Breast epithelium (tissue), 4 donors: ENCODE measurements at places on chromosomes 2 and 18. TPM values are rescaled to one million over a fixed set of nuclear protein-coding genes. Genes with fewer than 3 reads are reported as not detected.

DNA sequence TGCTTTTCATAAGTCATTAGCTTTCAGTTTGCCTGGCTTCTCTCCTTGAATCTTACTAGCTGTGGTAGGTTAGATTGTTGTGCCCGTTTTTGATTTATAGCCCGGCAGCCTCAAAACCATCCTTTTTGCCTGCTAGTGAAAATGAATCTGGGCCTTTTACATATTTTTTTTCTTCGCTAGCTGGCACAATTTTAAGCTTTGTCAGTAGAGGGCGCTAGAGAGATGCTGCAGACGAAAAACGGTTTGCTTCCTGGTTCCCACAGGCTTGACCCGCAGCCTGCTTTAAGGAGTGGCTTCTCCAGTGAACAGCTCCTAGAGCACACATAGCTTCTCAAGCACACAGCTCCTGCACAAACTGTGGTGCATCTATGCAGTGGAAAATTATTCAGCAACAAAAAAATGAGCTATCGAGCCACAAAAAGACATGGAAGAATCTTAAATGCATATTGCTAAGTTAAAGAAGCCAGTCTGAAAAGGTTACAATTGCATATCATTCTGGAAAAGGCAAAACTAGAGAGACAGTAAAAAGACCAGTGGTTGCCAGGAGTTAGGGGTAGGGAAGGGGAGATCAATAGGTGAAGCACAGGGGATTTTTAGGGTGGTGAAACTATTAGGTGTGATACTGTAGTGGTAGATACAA is 47.9 kb downstream of the E2F6 start:
- no peak for DNase-seq
- H3K4me1 ChIP-seq, result no peaks in the 10 kb centered on the region
- no peaks in the 10 kb centered on the region for H3K27me3 ChIP-seq
- no peaks in the 10 kb centered on the region for H3K36me3 ChIP-seq
- no peak overlapping the region for H3K4me3 ChIP-seq

DNA sequence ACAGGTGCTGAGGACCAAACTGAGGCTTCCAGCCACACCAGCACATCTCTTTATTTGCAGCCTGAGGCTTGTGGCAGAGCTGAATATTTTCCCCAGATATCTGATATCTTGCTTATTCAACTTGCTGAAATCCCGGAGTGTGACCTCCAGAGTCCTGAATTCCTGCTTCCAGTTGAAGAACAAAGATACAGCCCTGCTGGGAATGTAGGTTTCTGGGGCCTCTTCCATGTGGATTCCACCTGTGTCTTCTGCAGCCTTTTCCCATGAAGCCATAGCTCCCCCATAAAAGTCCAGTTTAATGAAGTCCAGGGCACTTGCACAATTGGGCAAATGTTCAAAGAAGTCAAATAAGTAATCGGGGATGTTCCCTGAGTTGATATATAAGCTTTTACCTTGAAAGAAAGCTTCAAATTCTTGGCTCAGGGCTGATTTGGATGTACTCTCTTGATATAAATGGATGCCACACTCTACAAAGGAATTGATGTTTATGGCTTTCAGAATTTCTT is 14.9 kb downstream of the NLRC4 start:
- H3K36me3 ChIP-seq, result no peaks in the 10 kb centered on the region
- no peak for DNase-seq
- H3K4me1 ChIP-seq, result no peaks in the 10 kb centered on the region

The CCDC74B gene
- total RNA-seq, result 16.1 TPM

The ZAP70 gene
- total RNA-seq, result 7.3 TPM

The POTEJ gene
- total RNA-seq, result not detected

The EVX2 gene
- not detected for total RNA-seq
